ENCODE measurements at places on chromosomes 5 and 9.

- DNase-seq, result no peak
These were observed 53.0 kb downstream of the TEK start for GRCh38 chr9:27162045-27162444.

GRCh38 chr9:131744171-131744719 is 4.4 kb upstream of the RAPGEF1 start:
- no peak for DNase-seq

GRCh38 chr5:891837-892393 is 686 bp downstream of the BRD9 start:
- DNase-seq, result no peak

DNA sequence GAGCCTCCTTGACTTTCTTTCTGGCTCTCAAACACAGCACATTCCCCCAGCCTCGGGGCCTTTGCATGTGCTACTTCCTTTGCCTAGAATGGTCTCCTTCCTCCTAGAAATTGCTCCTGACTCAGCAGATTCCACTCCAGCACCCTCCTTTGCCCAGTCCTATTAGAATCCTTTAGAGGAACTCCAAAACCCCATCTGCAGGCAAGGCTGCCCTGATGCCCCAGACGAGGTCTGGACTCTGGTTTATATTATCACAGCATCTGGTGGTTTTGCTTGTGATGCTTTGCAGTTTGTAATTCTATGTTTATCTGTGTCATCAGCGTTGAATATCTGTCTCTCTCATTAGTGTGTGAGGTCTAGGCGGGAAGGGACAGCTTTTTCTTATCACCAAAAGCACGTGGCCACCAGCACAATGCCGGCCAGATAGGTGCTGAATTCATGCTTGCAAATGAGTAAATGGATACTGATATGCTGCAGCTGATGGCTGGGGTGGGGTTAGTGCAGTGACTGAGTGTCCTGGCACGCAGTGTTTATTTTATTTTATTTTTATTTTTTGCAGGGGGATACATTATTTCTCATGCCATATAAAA is 30.0 kb upstream of the ANKH start:
- DNase-seq, result no peak

DNA sequence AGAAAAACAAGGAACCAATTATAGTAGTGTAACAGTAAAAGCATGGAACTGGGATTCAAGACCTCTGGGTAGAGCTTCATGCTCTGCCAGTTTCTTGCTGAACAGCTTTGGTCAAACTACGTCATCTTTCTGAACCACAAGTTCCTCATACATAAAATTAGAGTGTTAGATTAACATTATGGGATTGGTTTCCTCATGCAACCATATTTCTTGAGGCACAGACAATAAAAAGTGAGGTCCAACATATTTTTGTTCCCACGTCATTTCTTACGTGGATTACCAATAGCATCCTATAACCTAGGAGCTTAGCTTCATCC is 354.8 kb downstream of the TMEM232 start:
- DNase-seq, result no peak

GRCh38 chr9:79034583-79034982 is 537.2 kb upstream of the TLE4 start:
- DNase-seq, result no peak

DNA sequence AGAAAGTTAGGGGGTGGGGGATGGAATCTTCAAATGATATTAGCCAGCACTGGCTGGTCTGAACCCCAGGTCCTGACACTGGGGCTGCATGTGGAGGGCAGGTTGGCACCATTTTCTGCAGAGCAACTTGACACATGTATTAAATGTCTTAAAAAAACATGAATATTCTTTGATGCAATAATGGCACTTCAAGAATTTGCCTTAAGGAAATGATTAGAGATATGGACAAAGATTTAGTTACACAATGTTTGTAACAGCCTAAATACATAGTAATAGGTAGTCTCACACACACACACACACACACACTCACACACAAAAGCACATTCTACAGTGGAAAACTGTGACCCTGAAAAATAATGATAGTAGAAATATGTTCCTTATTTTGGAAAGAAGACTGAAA is 3.6 kb downstream of the SVEP1 start:
- no peak for DNase-seq

GRCh38 chr5:111063709-111064322 is 7.7 kb upstream of the TSLP start:
- DNase-seq, result no peak

- DNase-seq, result no peak
These were observed 18.5 kb upstream of the SLC12A7 start for GRCh38 chr5:1130218-1130946.

DNA sequence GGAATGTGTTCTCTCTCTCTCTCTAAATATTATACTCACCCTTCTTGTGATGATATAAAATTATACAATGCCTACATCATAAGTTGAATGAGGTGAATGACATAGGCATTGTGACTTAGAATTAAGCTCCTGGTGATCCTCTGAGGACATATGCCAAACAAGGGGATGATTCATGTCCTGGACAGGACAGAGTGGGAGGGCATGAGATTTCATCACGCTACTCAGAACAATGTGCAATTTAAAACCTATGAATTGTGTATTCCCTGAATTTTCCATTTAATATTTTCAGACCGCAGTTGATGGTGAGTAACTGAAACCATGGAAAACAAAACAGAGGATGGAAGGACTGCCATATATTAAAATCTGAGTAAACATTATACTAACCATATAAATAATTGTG is 782.2 kb upstream of the NUDT12 start:
- no peak for DNase-seq

- DNase-seq, result no peak
These were observed 3.9 kb upstream of the NKD2 start for GRCh38 chr5:1004461-1005248.

DNA sequence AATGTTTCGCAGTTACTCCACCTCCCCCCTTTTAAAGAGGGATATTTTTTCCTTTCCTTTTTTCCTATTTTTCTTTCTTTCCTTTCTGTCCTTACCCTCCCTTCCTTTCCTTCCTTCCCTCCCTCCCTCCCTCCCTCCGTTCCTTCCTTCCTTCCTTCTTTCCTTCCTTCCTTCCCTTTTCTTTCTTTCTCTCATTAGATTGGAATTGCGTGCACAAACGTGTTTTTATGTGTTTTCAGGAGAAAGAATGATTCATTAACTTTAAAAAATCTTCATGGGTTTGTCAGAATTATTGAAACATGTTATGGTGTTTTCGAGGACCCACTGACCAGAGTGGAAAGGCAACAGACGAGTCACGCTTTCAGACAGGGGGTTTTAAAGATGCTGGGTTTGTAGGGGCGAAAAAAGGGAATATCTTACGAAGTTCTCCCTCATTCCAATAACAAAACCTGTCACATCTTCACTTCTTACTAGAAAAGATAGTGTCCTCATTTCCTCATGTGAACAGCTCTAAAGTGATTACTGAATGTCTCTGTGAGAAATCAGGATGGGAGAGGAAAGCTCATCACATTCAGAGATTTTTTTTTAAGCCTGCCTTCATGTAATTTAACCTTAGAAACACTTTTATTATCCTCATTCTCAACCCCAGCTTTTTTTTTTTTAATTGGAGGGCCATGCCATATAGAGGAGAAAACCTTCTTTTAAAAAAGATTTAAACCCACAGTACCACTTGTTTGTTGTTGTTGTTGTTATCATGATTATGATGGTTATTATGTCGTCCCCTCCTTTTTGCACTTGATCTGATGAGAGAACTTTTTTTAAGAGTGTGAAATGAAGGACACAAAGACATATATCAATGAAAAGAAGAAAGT is 21.9 kb downstream of the NR2F1 start:
- no peak for DNase-seq

DNA sequence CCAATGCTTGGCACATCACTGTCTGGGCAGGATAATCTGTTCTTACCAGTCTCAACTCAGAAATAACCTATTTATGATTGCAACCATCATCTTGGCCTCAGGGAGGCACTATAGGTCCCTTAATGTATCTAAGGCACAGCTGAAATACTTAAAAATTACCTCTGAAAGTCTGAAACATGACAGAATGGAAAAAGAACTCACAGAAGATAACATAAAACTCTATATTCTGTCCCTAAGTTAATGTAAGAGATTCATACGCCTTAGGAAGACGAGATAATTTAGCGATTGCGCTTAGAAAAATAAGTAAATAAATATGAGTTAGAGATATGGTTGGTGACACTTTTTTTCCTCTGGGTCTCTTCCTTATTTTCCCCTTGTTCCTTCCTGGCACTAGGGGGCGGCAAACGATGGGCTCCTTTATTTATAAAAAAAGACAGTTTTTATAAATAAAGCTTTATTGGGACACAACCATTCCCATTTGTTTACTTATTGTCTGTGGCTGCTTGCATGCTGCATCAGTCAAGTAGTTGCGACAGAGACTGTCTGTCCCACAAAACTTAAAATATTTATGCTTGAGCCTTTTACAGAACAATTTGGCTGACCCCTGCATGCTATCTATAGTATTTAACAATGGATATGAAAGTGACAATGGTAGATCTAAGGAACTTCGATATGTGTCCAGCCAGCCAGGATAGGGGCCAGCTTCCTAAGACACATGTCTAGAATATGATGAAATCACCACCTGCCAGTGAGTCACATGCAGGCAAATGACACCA is 79.6 kb downstream of the PDE4D start:
- no peak for DNase-seq

- no peak for DNase-seq
These were observed 69.4 kb downstream of the NUP214 start for GRCh38 chr9:131194762-131195161.
